ENCODE measurements at places on chromosomes 2 and 18.

DNA sequence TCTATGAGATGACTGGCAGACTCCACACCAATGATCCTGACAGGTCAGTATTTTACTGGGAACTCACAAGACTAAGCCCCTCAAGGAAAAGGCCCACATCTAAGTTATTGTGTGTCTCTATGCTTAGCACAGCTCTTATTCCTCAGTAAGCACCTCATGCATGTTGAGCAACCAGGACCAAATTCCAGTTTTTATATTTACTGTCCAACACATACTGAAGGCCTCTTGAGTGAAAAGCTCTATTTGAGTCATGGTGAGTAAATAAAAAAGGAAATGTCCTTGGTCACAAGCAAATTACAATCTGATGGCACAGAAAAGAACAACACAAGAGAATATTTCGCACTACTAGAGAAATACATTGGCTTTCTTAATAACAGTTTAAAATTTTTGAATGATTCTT is 87.9 kb upstream of the ETAA1 start:
- no peak for DNase-seq

- DNase-seq, result no peak
Measured at GRCh38 chr2:168278424-168278888, 31.1 kb upstream of the STK39 start.

DNA sequence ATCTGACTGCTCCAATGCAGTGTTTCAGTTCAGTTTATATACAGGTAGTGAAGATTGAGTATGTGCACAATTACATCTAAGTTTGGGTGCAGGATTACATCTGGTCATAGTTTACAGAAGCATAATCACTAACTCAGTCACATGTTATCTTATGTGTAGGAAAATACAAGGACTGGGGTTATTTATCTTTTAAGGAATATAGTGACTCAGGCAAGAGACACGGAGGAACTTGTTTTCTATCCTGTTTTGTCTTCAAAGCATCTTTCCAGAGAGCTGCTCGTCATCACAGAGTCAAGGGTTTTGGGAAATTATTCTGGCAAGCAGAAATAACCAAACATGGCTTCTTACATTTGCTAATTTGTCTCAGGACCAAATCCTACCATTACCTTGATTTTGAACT is 1371.5 kb upstream of the TMEFF2 start:
- no peak for DNase-seq

DNA sequence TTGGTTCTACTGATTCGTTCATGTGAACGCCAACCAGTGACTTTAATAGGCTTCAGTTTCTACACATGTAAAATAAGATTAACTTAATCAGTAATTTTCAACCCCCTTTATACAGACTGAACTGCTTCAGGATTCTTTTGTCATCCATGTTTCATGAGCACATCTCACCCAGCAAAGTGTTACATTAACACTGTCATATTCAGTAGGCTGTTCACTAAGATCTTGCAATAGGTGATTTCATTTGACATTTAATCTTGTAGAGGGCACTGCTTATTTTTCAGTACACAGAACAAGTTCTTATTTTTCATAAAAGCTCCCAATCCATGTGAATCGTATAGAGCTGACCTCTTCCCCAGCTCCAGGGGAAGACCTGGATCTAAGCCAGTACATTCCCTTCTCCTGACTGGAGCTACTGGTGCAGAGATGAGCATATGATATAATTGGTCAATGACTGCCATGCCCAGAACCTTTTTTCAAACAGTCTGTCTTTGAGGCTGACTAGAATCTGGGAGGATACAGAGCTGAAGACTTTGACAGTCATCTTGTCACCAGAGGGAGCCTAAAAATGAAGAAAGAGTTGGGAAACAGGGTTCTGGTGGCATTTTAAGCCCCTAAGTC is 72.2 kb upstream of the CHRNA1 start:
- no peak for DNase-seq

DNA sequence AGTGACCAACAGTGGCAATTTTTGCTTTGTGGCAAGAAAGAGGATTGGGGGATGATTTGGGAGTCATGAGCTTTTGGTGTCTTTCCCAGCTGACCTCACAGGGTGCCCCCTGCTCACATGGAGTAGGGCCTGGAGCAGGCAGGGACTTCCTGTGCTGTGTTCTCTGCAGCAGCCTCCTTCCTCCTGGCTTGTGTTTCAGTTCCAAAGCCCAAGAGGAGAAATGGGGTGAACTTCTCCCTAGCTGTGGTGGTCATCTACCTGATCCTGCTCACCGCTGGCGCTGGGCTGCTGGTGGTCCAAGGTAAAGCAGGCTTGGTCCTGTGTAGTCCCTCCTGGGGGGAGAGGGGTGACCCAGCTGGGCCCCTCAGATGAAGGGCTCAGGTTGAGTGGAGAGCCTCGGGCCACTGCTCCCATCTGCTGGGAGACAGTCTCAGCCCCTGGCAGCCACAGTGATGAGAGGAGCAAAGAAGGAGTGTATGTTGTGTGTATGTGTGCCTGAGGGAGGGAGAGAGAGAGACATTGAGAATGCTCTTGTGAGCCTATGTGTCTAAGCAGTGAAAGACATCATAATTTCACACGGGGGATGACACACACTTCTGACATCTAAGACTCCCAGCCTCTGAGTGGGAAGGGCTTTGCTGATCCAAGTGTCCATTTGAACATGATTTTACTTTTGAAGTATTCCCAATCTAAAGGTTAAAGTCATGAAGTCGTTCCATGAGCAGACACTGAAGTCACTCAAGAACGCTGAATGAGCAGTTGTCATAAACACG is 27.2 kb downstream of the MARCO start:
- DNase-seq, result no peak

DNA sequence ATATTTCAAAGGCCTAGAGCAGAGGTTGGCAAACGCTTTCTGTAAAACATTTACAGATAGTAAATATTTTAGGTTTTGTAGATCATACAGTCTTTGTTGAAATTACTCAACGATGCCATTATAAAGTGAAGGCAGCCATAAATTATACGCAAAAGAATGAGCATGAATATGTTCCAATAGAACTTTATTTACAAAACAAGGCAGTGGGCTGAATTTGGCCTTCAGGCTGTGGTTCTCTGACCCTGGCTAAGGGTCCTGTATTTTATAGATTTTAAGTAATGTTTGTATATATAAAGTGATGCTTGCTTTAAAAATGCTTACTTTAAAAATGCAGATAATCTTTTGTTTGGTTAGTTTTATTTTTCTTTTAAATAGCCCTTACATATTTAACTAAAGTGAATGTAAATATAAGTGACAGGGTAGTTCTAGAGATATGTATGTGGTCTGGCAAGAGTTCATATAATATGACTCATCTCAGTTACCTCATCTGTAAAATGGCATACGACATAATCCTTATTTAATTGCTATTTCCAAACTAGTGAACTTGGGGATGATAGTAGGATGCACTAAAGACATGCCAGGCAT is 51.7 kb upstream of the ATP5MC3 start:
- no peak for DNase-seq

- DNase-seq, result no peak
Measured at GRCh38 chr18:77344786-77345500, 95.3 kb downstream of the GALR1 start.

GRCh38 chr2:105099153-105099552 is 61.3 kb downstream of the MRPS9 start:
- no peak for DNase-seq

Data from stimulated activated naive CD4-positive, alpha-beta T cell (primary cell).